Right lobe of liver (tissue), 6 donors: ENCODE measurements at places on chromosomes 5 and 9. TPM values are rescaled to one million over a fixed set of nuclear protein-coding genes. Genes with fewer than 3 reads are reported as not detected.
A peak's percentile ranks its signal among the peaks of the same experiment; 100 is the strongest.

DNA sequence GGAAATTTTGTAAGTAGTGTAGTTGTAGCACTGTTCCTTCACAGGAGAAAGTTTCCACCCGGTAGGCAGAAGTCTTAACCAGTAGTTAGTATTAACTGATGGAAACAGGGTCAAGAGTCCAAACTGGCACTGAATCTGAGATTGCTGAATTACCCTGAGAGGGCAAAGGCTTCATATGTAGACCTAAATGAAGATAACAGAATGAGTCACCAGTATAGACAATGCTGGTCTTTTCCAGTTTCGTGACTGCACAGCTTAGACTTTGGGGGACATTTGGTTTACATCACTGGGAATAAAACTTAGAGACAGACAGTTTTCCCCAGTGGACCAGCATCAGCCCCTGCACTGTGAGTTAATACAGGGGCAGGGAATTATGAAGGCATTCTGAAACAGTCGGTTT, 60.5 kb downstream of the PCSK5 start:
- H3K4me1 ChIP-seq: no peaks in the 10 kb centered on the region
- DNase-seq: no peak
- H3K36me3 ChIP-seq: no peaks in the 10 kb centered on the region
- no peaks in the 10 kb centered on the region for H3K27me3 ChIP-seq
- H3K27ac ChIP-seq: peak overlapping the region; percentile 70

GRCh38 chr5:135468541-135468940, 16.4 kb upstream of the TIFAB start:
- H3K27ac ChIP-seq: no peak overlapping the region
- H3K27me3 ChIP-seq: no peaks in the 10 kb centered on the region
- H3K4me1 ChIP-seq: no peaks in the 10 kb centered on the region
- DNase-seq: peak; percentile 10
- H3K36me3 ChIP-seq: no peaks in the 10 kb centered on the region

- no peaks in the 10 kb centered on the region for H3K27me3 ChIP-seq
- no peaks in the 10 kb centered on the region for H3K36me3 ChIP-seq
- H3K4me3 ChIP-seq: no peak overlapping the region
- no peaks in the 10 kb centered on the region for H3K4me1 ChIP-seq
- H3K27ac ChIP-seq: no peak overlapping the region
- DNase-seq: no peak
Observed at GRCh38 chr5:58094031-58094430, 365.9 kb downstream of the PLK2 start.

DNA sequence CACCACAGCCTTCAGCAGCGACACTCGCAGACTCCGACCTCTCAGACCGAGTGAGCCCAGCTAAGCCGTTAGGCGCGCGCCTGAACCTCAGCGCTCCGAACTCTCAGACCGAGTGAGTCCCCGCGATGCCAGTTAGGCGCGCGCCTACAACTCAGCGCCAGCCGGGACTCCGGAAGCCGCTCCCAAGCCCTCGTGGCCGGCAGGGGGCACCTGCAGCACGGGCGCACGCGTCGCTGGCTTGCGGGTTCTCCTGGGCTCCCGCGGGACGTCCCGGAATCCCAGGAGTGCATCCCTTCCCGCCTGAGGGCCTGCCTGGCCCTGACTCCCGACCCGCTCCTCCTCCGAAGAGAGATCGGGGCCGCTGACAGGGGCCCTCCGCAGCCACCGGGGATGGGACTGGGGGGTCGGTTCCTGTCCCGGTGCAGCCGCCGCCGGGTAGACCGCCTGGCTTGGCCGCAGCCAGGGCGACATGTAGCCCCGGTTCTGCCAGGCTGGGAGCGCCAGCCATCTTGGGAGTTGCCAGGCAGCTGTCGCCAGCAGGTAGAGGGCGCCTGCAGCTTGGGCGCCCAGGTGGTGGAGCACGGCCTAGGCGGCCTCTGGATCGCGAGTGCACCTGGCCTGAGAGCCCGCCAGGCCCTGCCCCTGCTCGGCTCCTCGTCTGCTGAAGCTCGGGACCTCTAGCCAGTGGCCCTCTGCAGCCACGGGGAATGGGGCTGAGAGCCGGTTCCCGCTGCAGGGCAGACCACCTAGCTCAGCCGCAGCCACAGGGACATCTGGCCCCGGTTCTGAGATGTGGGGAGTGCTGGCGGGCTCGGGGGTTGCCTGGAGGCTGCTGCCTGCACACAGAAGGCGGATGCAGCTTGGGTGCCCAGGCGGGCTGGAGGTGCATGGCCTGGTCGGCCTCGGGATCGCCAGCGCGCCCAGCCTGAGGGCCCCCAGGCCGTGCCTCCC, at the start of gene ANKRD18A:
Gene ANKRD18A (minus strand): TSS at position 114 of the 951 bp plus-strand sequence. CDS start 311 bp downstream, outside the sequence.
- peak; percentile 90 for DNase-seq
- H3K27me3 ChIP-seq: no peaks in the 10 kb centered on the region
- no peaks in the 10 kb centered on the region for H3K4me1 ChIP-seq

Gene SV2C
- under 0.01 TPM for total RNA-seq

Gene PCDHGA10
- 3.1 TPM for total RNA-seq

Gene NEUROG1
- not detected for total RNA-seq

Gene DND1
- 0.32 TPM for total RNA-seq
